ENCODE measurements at places on chromosomes 2 and 18.

GRCh38 chr18:35043207-35043606 lies 2.0 kb downstream of the MAPRE2 start:
- DNase-seq = no peak

GRCh38 chr2:184875911-184876310 lies 277.6 kb downstream of the ZNF804A start:
- DNase-seq = no peak

GRCh38 chr2:182066400-182067087 lies 80.9 kb downstream of the PPP1R1C start:
- DNase-seq = no peak

DNA sequence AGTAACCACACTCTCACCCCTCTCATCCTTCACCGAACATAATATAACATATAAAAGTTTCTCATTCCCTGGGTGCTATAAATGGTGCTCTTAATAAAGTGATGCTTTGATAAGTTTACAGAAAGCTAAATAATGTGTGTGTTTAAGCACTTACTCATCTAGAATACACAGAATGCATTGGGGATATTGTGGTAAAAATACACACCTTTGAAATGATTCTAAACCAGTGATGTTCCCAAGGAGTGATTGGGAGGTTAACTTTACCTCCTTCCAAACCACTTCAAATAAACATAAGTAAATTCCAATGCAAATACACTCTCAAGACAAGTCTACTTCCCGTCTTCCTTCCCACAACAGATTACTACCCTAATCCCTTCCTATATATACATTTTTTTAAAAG lies 85.3 kb upstream of the TWSG1 start:
- DNase-seq = no peak
